ENCODE measurements at places on chromosomes 1 and 21. TPM values are rescaled to one million over a fixed set of nuclear protein-coding genes. Genes with fewer than 3 reads are reported as not detected.

OR2L8 gene
- 0.21 TPM for total RNA-seq

ARHGEF16 gene
- 0.17 TPM for total RNA-seq

GCSAML gene
- total RNA-seq = not detected

PRDM16 gene
- total RNA-seq = 0.05 TPM

CLCA1 gene
- total RNA-seq = not detected

MARK1 gene
- not detected for total RNA-seq

MFN2 gene
- total RNA-seq = 47.4 TPM

FMO1 gene
- not detected for total RNA-seq

FCGR3A gene
- not detected for total RNA-seq

DNA sequence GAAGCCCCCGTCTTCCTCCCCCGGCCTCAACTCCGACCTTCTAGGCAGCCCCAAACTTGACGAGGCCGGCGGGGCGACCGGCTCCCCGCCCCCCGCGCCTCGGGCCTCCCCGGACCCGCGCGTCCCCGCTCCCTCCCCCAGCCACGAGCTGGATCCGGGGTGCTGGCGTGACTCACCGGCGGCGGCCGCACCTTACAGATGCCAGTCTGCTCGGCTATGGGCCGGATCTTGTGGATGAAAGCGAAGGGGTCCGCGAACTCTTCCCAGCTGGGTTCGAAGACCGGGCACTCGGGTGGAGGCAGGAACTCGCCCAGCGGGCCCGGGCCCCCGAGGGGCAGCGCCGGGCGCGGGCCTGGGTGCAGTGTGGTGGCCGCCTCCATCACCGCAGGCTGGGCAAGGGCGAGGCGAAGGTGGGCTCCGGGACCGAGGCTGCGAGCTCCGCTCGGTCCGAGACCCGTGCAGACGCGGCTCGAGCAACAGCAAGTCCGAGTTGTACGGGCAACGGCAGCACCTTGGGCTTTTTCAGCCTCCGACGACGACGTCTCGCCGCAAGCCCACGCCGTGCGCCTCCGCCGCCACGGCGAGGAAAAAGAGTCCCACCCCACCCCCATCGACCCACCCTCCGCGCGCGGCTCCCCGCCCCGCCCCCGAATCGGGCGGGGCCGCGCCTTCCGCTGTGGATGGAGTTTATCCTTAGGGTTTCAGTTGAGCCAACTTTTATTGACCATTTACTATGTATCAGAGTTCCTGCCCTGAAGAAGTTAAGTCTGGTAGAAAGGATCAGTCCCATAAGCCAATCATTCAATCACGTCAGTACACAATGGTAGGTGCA lies at the start of gene KDM5B:
Gene KDM5B (minus strand): TSS at position 496 of the 832 bp plus-strand sequence. CDS start 116 bp downstream, at position 380.
- H3K36me3 ChIP-seq = peaks cover 4% of the 10 kb centered on the region
- peak within 1 kb of the TSS; percentile 57 for H3K27ac ChIP-seq
- no peaks in the 10 kb centered on the region for H3K27me3 ChIP-seq
- peak; percentile 79 for DNase-seq
- peak within 1 kb of the TSS; percentile 89 for H3K4me3 ChIP-seq
- H3K4me1 ChIP-seq = peaks cover 56% of the 10 kb centered on the region

DNA sequence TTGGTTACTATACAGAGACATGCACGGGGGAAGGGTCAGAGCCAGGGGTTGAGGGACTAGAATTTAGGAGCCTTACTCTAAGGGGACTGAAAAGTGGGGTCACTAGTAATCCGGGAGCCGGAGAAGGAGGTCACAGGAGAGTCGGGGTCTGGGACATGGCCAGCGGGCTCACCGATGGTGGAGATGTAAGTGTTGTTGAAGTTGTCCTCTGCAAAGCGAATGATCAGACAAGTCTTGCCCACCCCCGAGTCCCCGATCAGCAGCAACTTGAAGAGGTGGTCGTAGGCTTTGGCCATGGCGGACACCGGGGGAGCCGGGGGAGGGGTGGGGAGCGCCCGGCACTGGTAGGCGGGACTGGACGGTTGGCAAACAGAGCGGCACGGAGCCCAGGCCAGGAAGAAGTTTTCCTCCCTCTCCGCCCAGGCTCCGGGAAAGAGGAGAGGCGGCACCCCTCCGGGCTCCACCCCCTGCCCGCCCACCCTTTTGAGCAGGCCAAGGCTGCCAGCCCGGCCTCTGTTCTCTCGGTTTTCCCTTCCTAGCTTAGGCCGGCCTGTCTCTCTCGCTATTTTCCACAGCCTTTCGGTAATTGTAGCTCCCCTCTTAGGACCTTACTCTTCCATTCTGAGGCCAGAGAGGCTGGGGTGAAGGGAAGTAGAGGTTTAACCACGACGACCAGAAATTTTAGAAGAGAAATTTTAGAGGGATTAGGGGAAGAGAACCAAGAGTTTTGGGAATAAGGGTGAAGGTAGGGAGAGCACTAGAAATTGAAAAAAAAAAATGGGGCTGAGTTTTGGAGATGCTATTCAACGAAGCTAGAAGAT lies at the start of gene RAB13:
Gene RAB13 (minus strand): TSS at position 399 of the 821 bp plus-strand sequence. CDS start 103 bp downstream, at position 296.
- H3K27ac ChIP-seq = peak within 1 kb of the TSS; percentile 72
- H3K36me3 ChIP-seq = peaks cover 7% of the 10 kb centered on the region
- H3K27me3 ChIP-seq = peaks cover 3% of the 10 kb centered on the region
- peaks cover 34% of the 10 kb centered on the region for H3K4me1 ChIP-seq

DNA sequence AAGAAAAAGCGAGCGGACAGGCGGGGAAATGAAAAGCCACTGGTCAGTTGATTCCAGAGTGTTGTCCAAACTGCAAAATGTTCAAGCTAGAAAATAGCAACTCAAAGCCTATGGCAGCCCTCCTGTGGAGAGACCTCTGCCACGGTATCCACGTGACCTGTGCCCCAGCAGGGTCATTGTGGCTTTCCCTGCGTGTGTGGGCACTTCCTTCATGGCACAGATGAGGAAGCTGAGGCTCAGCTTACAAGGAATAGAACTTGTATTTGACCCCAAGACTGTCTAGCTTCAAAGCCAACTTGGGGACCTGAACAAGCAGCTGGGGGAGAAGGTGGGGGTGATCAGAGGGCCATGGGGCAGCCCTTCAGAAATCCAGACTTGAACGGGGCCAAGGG lies 15.6 kb upstream of the PLEKHG5 start:
- H3K4me1 ChIP-seq = no peaks in the 10 kb centered on the region
- H3K4me3 ChIP-seq = no peak overlapping the region
- no peak for DNase-seq
- H3K27ac ChIP-seq = no peak overlapping the region
- no peaks in the 10 kb centered on the region for H3K27me3 ChIP-seq
- H3K36me3 ChIP-seq = no peaks in the 10 kb centered on the region

DNA sequence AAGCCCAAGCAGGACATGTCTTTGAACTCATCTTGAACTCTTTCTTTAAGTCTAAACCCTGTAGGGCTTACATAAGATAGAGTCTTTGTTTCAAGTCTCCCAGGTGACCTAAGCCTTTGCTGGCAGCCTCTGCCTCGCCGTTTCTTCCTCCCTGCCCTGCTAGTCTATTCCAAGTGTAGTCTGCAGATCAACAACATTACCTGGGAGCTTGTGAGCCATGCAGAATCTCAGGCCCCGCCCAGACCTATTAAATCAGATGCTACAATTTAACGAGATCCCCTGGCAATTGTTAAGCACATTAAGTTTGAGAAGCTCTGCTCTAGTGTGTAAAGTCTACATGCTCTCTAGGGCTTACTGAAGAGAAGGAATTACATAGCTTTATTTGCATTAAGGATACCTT lies 271.6 kb downstream of the PBX1 start:
- H3K27ac ChIP-seq = no peak overlapping the region
- no peak overlapping the region for H3K4me3 ChIP-seq
- no peaks in the 10 kb centered on the region for H3K36me3 ChIP-seq
- no peaks in the 10 kb centered on the region for H3K4me1 ChIP-seq

- H3K4me1 ChIP-seq = no peaks in the 10 kb centered on the region
- H3K4me3 ChIP-seq = no peak overlapping the region
- H3K27me3 ChIP-seq = peaks cover 2% of the 10 kb centered on the region
- DNase-seq = no peak
- H3K36me3 ChIP-seq = no peaks in the 10 kb centered on the region
Observed at GRCh38 chr1:214727274-214727673, 124.3 kb downstream of the CENPF start.

DNA sequence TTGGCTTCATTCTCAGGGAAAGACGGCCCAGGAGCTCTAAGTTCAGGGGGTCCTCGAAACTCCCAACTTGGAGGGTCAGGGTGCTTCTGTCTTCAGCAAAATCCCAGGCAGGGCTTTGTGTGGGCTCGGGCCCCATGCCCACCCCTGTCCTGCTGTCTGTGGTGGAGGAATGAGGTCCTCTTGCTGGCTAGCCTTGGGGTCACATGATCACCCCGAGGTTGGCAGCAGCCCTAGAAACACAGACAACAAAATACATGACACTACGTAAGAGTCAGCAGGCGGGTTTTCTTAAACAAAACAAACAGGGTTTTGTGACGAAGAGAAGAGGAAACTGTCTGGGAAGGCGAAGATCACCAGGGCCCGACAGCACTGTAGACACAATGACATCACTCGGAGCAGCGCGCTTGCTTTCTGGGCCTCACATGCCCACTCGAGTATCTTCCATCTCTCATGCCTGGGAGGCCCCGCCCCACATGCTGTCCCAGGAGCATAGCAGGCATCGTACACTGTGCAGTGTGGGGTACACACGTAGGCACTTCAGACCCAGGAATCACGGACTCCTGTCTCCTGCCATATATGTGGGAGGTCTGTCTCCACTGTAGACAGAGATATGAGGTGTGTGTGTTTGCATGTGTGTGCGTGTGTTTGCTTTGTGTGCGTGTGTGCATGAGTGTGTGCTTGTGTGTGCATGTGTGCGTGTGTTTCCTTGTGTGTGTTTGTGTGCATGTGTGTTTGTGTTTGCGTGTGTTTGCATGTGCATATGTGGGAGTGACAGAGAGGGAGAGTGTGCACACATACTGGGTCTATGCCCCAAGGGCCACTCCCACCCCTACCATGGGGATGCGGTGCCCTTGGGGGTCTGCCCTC lies 94.7 kb downstream of the SIK1 start:
- H3K27ac ChIP-seq = no peak overlapping the region
- no peaks in the 10 kb centered on the region for H3K36me3 ChIP-seq
- DNase-seq = no peak
- no peak overlapping the region for H3K4me3 ChIP-seq
- no peaks in the 10 kb centered on the region for H3K4me1 ChIP-seq
- H3K27me3 ChIP-seq = no peaks in the 10 kb centered on the region

GRCh38 chr1:29470788-29471119 lies 234.4 kb downstream of the PTPRU start:
- peaks cover 17% of the 10 kb centered on the region for H3K27me3 ChIP-seq
- no peaks in the 10 kb centered on the region for H3K36me3 ChIP-seq
- no peak overlapping the region for H3K27ac ChIP-seq

DNA sequence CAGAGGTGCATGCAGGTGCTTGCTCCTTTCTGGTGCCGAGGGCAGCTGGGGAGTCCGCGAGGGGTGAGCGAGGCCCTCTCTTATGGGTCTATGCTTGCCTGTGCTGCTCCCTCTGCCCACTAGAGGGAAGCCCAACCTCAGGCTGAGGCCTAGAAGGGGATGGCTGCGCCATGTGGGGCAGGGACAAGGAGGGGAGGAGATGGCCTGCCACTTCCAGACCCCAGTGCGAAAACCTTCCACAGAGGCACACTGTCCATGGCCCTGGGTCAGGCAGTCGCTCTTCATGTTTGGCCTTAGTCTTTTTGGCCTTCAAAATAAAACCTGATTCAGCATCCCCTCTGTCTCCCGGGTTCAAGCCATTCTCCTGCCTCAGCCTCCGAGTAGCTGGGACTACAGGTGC lies 14.0 kb downstream of the RHBG start:
- H3K4me3 ChIP-seq = no peak overlapping the region
- H3K27me3 ChIP-seq = peaks cover 21% of the 10 kb centered on the region
- peaks cover 4% of the 10 kb centered on the region for H3K4me1 ChIP-seq

DNA sequence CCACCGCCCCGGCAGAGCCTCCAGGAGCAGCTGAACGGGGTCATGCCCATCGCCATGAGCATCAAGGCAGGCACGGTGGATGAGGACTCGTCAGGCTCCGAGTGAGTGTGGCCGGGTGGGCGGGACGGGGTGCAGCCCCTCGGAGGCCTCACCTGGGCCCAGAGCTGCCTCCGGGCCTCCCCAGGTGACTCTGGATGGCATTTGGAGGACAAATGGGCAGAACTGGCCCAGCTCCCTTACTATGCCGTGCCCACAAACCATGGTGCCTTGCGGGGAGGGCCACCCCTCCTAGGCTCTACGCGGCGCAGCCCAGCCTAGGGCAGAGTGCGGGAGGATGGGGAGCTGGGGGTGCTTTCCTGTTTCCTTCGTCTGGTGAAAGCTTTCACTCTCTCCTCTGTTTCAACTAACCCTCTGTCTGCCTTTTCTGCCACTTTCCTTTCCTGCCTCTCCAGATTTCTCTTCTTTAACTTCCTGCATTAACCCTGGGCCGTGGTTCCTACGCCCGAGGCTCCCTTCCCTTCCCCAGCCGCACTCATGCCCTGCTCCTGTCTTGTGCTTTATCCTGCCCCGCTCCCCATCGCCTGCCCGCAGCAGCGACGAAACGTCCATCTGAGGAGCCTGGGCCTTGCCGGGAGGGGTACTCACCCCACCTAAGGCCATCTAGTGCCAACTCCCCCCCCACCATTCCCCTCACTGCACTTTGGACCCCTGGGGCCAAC lies 9.2 kb downstream of the PSRC1 start:
- DNase-seq = no peak
- peaks cover 4% of the 10 kb centered on the region for H3K4me1 ChIP-seq
- H3K27ac ChIP-seq = no peak overlapping the region
- no peaks in the 10 kb centered on the region for H3K36me3 ChIP-seq

DNA sequence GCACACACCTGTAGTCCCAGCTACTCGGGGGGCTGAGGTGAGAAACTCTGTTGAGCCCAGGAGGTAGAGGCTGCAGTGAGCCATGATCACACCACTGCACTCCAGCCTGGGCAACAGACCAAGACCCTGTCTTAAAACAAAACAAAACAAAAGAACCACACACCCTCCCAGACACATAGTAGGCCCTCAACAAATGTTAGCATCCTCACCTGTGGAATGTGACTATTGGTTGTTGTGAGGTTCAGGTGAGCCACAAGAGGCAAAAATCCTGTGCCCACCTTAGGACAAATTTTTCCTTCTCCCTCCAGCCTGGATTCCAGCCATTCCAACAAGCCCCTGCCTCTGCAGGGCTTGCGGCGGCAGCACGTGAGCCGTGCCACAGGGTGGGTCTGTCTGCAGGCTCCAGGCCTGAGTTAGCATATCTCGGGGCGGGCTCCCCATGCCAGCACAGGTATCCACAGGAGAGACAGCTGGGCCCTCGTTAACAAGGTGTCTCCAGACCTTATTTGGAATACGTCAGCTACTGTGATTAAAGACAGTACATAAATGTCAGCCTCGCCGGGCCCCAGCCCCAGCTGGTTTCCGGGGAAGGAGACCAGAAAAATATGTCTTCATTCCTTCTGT lies 17.4 kb downstream of the C1QB start:
- peaks cover 29% of the 10 kb centered on the region for H3K27me3 ChIP-seq
- H3K27ac ChIP-seq = no peak overlapping the region
- H3K4me1 ChIP-seq = no peaks in the 10 kb centered on the region

- H3K4me1 ChIP-seq = no peaks in the 10 kb centered on the region
- no peaks in the 10 kb centered on the region for H3K36me3 ChIP-seq
- H3K27ac ChIP-seq = no peak overlapping the region
- H3K27me3 ChIP-seq = no peaks in the 10 kb centered on the region
- no peak overlapping the region for H3K4me3 ChIP-seq
Observed at GRCh38 chr1:31657020-31657804, 12.5 kb upstream of the PEF1 start.

GRCh38 chr1:185450917-185451316 lies 133.9 kb upstream of the IVNS1ABP start:
- H3K4me3 ChIP-seq = no peak overlapping the region
- no peak for DNase-seq
- no peak overlapping the region for H3K27ac ChIP-seq
- H3K27me3 ChIP-seq = no peaks in the 10 kb centered on the region
